ENCODE measurements at places on chromosomes 2 and 18.

DNA sequence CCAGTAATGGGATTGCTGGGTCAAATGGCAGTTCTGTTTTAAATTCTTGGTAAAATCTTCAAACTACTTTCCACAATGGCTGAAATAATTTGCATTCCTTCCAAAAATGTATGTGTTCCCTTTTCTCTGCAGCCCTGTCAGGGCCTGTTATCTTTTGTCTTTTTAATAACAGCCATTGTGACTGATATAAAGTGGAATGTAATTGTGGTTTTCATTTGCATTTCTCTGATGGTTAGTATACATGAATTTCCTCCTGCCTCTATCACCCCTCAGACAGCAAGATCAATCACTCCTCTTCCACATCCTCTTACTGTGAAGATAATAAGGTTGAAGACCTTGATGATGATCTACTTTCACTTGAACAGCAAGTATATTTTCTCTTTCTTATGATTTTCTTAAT, 304.8 kb upstream of the FSIP2 start:
- DNase-seq = no peak

DNA sequence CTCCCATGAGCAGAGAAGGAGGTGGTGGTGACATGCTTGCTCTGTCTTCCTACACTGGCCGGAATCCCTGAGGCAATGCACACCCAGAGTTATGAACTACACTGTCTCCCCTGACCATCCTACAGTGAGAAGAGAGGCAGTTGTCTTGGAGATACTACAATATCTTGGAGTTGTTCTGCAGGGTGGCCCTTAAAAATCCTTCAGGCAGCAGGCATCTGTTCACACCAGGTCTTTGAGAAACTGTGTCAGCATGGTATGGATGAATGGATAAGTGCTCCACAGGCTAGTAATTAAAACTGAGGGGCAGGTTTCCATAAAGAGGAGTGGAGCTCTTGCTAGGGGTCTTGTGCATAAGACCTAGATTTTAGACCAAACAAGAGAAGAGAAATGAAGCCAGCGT, 223.7 kb upstream of the COPS8 start:
- no peak for DNase-seq

GRCh38 chr2:208049441-208049840, 24.1 kb upstream of the PLEKHM3 start:
- no peak for DNase-seq

GRCh38 chr2:126704434-126705160, 48.6 kb downstream of the GYPC start:
- DNase-seq = no peak

DNA sequence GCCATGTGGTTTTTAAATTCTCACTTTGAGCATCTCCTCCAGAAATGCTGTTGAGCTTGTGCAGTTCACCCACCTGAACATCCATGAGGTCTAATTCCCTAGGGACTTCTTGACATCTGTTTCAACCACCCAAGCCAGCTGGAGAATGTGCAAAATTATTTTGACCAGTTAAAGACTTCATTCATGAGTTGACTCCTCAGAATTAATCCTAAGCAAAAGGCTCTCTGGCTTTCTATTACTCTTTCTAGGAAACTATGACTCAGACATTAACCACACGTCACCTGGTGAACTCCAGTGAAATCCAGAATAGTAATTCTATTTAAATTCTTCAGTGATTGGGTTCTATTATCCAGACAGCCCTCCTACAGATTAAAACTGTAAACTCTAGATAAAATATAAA, 247.5 kb downstream of the NBAS start:
- no peak for DNase-seq

All from nephron progenitor cell (in vitro differentiated cells).